ENCODE measurements at places on chromosomes 5 and 9. TPM values are rescaled to one million over a fixed set of nuclear protein-coding genes. Genes with fewer than 3 reads are reported as not detected.
A peak's percentile ranks its signal among the peaks of the same experiment; 100 is the strongest.

The G3BP1 gene
- 439 TPM for total RNA-seq

DNA sequence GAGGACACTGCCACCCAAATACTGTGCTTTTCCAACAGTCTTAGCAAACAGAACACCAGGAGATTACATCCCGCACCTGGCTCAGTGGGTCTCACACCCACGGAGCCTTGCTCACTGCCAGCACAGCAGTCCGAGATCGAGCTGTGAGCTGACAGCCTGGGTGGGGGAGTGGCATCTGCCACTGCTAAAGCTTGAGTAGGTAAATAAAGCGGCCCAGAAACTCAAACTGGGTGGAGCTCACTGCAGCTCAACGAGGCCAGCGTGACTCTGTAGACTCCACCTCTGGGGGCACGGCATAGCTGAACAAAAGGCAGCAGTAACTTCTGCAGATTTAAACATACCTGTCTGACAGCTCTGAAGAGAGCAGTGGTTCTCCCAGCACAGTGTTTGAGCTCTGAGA lies 28.8 kb downstream of the EPB41L4A start:
- H3K4me1 ChIP-seq, result no peaks in the 10 kb centered on the region
- no peaks in the 10 kb centered on the region for H3K27me3 ChIP-seq
- no peaks in the 10 kb centered on the region for H3K36me3 ChIP-seq
- H3K4me3 ChIP-seq, result no peak overlapping the region
- H3K27ac ChIP-seq, result no peak overlapping the region
- peak; percentile 33 for DNase-seq

The FOXI1 gene
- total RNA-seq, result not detected

GRCh38 chr5:61100437-61100836 lies 61.8 kb downstream of the SMIM15 start:
- H3K27me3 ChIP-seq, result no peaks in the 10 kb centered on the region
- peaks cover 9% of the 10 kb centered on the region for H3K36me3 ChIP-seq
- H3K27ac ChIP-seq, result no peak overlapping the region
- no peaks in the 10 kb centered on the region for H3K4me1 ChIP-seq

DNA sequence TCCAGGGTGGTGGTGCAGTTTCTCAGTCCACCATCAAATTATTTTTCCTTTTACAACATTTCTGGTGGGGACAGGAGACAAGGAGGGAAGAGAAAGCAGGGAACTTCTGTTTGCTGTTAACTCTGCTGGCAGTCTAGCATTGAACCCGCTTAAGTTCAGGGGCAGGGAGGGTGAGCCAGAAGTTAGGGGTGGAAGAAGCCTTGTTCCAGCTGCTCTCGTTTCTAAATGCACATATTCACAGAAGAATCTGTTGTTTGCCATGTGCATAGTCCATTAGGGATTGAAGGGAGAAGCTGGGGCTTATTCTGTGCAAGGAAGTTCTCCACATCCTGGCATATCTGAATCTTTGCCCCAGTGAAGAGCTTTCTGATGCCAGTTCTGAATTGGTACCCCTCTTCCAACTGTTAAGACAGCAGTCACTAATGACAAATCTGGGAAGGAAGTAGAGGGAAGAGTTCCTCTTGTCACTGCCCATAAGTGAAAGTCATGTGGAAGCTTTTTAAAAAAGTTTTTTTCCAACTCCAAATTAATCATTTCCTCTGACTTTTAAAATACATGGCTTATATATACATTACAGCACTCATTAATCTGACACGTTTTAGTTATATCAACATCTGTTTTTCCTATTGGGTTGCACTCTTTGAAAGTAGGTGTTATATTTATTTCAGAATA lies 32.6 kb upstream of the ACOT12 start:
- H3K27me3 ChIP-seq, result no peaks in the 10 kb centered on the region
- H3K27ac ChIP-seq, result no peak overlapping the region
- peaks cover 4% of the 10 kb centered on the region for H3K4me1 ChIP-seq
- DNase-seq, result no peak

All from H9 (cell line).